ENCODE measurements at places on chromosomes 2 and 18.
A peak's percentile ranks its signal among the peaks of the same experiment; 100 is the strongest.

- no peak for DNase-seq
Observed at GRCh38 chr2:162261032-162261945, 18.0 kb upstream of the FAP start.

GRCh38 chr2:242030858-242031257, 161.3 kb downstream of the RTP5 start:
- DNase-seq, result no peak

DNA sequence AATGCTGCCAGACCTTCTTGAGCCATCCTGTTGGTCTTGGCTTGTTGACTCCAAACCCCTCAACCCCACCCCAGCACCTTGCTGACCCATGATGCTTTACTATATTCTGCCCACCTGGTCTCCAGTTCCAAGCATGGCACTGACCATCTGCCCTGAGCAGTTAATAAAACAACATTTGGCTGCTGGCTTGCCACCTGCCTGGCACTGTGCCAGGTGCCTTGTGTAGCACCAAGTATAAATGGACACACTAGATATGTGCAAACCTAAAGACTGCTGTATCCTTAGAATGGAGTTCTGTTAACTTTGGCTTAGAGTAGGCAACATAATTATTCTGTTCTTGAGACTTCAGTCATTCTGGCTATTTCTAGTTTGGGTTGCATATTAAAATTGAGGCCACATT, 91.4 kb downstream of the ACSL3 start:
- DNase-seq, result no peak

DNA sequence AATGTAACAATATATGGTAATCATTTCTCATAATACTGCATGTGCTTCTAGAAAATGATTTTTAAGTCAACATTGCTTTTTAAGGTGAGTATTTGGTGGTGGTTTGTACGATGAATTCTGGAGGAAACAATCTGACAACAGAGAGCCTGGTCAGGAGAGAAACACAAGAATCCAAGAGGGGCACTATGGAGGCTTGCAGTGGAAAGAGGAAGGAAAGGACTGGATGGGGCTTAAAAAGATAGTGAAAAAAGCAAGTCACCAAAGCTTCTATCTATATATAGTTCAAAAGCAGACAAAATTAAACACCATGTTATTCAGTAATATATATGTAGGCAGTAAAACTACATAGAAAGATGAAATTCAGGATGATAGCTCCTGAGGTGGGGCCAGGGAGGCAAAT, 109.4 kb upstream of the SERTAD2 start:
- DNase-seq, result no peak

GRCh38 chr2:100817388-100817985, 2.5 kb upstream of the NPAS2 start:
- no peak for DNase-seq

- no peak for DNase-seq
Observed at GRCh38 chr2:195632856-195633572, 24.0 kb upstream of the SLC39A10 start.

DNA sequence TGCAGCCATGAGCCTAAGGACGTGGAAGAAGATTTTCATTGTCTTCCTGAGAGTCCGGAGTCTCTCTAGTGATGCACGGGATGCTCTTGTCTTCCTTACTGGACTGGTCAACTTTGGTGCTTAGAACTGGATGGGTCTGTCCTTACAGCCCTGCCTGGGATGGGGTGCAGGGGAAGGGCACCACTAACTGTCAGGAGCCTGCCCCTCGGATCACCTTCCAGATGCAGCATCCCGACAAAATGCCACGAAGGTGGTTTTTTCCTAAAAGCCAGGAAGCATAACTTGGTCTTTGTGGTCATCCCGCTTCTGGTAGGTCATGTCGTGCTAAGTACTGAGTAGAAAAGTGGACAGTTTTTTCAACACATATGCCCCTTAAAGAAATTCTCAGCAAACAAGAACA, 207.4 kb upstream of the TWIST2 start:
- DNase-seq, result no peak

DNA sequence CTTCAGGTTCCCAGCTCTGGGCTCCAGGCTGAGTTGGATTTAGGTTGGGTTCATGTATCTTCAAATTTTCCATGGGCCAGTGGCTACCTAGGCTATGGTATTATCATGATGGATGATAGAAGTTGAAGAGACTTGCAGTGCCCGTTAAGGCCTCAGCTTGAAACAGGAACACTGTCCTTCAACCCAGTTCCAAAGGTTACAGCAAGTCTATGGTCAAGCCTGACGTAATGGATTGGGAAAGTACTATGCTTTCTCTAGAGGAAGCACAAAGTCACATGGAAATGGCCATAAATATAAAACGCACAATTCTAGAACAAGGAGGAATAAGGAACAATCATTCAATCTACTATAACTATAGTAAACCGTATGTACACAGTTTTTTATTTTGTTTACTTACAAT, 593.2 kb downstream of the ZEB2 start:
- no peak for DNase-seq

- peak; percentile 38 for DNase-seq
Observed at GRCh38 chr2:27123302-27124150, at the start of gene ABHD1. ABHD1 (plus strand) TSS chr2:27123815; CDS start chr2:27123949, 134 bp downstream.

DNA sequence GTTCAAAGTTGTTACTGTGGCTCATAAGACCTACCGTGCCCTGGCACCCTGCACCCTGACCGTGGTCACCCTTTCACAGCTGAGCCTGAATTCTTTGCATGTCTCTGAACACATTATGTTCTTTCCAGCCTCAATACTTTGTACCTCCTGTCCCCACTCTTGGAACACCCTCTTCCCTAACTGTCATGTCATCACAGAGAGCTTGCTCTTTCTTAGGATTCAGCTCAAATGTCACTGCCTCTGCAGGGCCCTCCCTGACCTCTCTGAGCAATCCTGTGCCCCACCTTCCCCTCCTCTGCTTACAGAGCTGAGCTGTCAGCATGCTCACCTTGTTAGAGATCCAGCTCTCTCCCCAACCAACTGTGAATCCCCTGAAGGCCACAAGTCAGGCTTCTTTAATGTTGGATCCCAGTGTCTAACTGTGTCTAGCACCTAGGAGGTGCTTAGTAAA, 15.0 kb downstream of the PRKAG3 start:
- DNase-seq, result no peak

DNA sequence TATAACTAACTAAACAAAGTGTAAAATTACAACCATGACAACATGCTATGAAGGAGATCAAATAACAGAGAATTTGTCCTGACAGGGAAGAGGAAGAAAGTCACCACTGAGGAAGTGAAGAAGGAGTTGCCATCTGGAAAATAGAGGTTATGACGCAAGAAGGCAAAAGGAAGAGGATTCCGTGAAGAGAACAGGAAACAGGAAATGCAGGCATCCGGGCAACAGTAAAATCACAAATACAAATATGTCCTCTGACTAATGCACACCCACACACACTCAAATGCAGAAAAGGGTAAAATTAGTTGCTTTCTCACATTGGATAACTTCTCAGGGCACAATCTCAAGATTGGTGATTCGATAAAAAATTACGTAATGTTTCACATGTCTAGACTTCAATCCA, 278.4 kb downstream of the TMX3 start:
- no peak for DNase-seq

DNA sequence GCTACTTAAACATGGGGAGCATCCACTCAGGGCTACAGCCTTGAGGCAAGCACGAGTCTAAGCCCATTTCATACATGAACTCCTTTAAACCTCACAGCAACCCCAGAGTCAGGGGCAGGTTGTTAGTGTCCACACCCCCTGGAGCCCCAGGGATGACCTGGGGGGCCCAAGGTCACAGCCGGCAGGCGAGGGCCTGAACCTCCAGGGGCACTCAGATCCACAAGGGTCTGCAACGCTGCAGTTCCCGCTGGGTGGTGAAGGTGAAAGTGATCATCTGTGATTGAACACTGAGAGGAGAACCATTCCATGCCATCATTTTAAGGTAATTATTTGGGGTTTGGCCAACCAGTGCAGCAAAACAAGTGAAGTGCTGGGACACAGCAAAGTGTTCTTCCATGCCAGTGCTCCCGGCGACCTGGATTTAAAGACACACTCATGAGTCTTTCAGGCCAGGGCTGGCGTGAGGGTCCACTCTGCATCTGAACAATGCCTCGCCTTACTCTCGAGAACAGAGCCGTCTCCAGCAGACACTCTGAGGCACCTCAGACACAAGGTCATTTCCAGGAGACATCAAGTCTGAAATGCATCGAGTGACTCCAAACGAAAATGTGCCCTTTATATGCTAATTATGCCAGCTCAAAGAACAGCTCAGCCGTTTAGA, 61.6 kb upstream of the SNTG2 start:
- no peak for DNase-seq

DNA sequence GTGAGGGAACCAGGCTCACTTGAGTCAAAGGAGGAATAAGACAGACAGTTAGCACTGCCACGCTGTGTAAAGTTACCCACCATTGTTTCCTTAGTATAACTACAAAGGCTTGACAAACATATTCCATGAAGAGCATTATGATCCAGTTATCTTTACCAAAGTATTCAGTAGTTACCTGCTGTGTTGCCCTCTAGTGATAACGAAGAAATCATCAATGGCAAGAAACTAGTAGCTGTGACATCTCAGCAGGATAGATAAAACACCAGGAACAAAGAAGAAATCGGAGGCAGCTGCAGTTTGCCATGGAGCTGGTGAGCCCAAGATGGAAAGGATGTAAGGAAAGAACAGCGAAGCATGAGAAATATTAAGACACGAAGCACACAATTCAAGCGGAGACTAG, 215.3 kb upstream of the FSHR start:
- no peak for DNase-seq

DNA sequence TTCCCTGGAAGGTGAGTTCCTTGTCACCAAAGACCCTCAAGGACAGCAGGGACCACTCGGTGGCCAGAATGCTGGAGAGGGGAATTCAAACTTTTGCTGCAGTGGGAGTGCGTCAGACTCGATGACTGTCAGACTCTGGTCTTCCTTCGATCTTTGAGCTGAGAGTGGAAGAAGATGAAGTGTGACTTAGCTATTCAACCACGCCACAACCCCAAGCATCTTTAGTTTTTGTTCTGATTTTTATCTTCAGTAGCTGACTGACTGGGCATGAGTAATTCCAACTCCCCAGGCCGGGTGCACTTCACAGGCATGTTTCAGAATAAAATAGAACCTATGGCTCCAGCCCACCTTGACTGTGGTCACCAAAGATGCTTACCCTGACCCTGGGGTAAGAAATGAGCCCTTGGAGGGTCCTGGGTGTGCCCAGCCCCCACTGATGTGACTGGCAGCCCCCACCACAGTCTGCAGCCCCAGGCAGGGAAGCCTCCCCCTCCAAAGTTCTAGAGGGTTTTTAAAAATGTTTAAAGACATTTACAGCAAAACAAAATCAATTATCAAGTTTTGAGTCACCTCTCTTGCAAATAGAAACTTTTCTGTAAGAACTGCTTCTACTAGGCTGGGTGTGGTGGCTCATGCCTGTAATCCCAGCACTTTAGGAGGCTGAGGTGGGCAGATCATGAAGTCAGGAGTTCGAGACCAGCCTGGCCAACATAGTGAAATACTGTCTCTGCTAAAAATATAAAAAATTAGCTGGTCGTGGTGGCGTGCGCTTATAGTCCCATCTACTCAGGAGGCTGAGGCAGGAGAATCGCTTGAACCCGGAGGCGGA, 24.9 kb upstream of the YWHAQ start:
- DNase-seq, result peak; percentile 39

GRCh38 chr2:215286309-215286708, 25.6 kb upstream of the ATIC start:
- DNase-seq, result no peak

GRCh38 chr2:239159476-239159911, 241.3 kb downstream of the HDAC4 start:
- DNase-seq, result no peak

- DNase-seq, result no peak
Observed at GRCh38 chr2:226836548-226836885, 663 bp downstream of the RHBDD1 start.

- no peak for DNase-seq
Observed at GRCh38 chr2:218710334-218710686, 325 bp upstream of the TTLL4 start.

DNA sequence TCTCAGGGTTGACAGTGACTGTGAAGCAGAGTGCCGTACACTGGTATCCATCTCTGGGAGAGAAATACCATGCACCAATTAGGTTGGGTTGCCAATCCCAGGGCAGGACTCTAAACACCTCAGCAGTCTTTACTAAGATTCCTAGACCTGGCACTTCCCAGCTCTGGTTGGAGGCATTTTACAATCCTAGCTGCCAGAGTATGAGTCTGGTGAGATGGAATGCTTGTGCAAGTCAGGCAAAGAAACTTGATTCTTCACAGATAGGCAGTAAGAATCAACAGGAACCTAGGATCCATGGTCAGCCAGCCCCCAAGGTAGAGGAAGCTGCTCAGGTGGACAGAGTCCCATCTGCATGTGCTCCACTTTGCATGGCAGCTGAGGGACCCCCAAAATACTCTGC, 6.0 kb upstream of the UGT1A5 start:
- DNase-seq, result no peak

DNA sequence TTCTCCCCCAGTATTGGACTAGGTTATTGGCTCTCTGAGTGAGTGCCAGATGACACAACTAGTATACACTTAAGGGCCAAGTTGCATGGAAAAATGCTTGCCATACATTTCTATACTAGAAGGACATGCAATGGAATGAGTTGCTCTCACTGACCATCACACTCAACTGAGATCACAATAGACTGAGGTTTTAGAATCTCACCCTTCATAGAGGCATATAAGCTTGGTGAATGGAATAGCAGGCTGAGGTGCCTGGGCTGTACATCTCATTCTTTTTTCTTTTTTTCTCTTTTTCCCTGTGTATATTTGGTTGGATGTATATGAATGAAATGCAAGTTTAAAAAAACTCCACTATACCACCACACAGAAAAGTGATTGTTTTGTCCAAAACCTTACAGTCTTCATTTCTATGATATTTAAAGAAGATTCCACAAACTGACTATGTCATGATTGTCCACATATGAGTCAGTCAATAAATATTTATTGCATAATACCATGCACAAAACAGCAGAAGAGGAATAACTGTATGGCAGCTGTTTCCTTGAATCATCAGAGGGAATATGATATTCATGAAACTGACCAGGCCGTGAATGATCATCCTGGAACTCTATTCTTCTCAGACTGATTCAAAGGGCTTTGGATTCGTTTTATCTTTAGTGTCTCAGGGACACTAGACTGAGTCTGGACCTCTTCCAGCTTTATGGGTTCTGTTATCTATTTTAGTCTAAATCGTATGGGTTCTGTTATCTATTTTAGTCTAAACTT, 122.6 kb upstream of the STK17B start:
- no peak for DNase-seq

DNA sequence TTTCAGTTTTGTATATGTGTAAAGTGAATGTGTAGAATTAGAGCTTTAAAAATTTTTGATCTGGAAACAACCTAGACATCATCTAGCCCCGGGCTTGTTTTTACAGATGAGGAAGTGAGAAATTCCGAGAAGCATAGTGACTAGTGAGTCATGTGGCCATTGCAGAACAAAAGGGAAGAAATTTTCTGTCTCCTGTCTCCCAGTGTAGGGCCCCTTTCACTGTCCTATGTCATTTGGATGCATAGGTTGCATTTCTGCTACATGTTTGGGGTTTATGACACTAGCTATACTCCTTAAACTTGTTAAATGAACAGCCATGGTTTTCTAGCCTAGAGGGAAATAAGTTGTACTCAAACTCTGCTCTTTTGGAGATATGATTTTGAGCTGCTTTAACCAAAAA, 84.6 kb downstream of the PLCL1 start:
- DNase-seq, result no peak

All from stimulated activated CD8-positive, alpha-beta memory T cell treated with anti-CD3 and anti-CD28 coated beads, Interleukin-4, amount 100 ng/mL, for 24 hours (primary cell).